ENCODE measurements at places on chromosomes 2 and 18.

DNA sequence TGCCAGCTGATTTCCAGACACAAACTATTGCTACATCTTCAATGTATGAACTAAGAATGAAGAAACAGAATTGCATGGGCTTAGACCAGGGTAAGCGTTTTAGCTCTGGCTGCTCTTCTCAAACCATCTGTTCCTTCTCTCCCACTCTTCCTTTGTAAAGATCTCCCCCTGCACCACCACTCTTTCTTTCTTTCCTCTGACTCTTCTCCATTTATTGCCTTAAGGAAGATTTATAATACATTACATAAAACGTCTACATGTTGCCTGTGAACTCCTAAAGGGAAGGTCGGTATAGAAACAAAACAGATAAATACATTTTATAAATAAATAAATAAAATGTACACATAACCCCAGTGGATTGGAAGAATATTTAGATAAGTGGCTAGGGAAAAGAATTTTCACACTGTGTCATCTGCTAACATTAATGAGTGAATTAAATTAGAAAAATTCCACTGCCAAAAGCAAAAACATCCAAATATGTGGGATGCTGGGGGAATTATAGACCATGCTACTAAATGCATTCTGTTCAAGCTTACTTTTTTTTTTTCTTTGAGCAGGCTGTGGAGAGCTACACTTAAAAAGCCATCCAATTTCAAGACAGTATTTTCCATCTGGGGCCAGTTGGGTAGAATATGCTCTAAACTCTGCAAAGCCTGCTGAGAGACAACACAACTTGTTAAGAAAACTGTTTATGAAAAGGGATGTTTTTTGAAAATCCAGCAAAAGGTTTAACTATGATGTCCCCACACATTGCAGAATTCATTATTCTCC, 41.5 kb downstream of the NCKAP5 start:
- peak; percentile 28 for DNase-seq

- DNase-seq, result no peak
Measured at GRCh38 chr2:240964704-240965295, 33.6 kb upstream of the SNED1 start.

- DNase-seq, result no peak
Measured at GRCh38 chr2:105361102-105361889, 24.0 kb downstream of the C2orf49 start.

DNA sequence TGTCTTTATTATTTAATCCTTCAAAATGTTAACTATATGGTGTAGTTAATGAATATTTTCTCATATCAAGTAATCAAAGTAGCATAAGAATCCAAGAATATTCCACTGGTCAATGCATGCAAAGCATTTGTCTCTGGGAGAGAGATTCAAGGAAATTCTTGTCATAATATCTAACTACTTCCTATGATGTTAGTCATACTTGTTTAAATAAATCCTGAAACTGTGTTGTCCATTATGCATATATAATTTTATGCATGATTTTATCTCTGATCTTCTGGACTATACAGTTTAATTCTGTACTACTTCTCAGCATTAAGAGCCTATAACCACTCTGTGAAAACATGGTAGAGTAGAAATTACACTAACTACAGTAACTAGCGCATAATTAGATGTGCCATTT, 388.3 kb downstream of the NR4A2 start:
- no peak for DNase-seq

- DNase-seq, result no peak
Measured at GRCh38 chr18:43367895-43368294, 90.6 kb upstream of the SYT4 start.

DNA sequence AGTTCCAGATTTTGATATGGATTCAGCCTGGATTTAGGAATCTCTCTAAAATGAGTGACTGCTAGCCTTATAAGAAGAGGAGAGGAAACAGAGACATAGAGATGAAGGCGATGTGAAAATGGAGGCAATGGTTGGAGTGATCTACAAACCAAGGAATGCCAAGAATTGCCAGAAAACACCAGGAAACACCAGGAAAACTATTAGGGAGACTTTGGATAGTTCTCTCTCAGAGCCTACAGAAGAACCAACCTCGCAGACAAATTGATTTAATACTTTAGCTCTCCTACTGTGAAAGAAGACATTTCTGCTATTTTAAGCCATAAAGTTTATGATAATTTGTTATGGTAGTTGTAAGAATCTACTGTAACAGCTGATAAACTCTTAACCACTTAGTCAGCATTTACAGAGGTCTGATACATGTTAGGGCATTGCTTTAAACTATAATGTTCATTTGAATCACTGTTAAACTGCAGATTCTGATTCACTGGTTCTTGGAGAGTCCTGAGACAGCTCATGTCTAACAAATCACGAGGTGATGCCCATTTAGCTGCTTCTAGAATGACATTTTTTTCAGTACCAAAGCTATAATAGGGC, 1702.6 kb upstream of the LRRTM1 start:
- no peak for DNase-seq

GRCh38 chr2:57488061-57488460, 558.5 kb upstream of the VRK2 start:
- no peak for DNase-seq

- no peak for DNase-seq
Measured at GRCh38 chr2:240556553-240557100, 1.2 kb downstream of the ANKMY1 start.

GRCh38 chr2:217804338-217804737, 198.5 kb downstream of the TNS1 start:
- no peak for DNase-seq

- DNase-seq, result no peak
Measured at GRCh38 chr2:36394804-36395203, 39.2 kb downstream of the CRIM1 start.

- no peak for DNase-seq
Measured at GRCh38 chr2:213288913-213289700, 4.8 kb downstream of the SPAG16 start.

DNA sequence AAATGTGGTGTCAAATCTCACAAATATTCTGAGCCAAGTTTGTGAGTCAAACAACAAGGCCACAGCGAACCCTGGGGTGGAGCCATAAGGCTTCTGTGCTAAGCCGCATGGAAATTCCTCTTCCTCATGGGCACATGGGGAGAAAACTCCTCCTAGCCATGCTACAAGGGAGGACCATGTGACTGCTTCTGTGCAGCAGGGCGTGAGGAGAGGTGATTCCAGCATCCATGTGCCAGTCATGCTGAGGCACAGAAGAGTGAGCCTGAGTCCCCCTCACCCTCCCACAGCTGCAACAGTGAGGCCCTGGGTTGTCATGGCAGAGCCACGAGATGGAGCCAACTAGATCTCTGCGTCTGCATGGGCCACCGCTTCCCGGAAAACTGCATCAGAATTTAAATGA, 488.8 kb upstream of the RAB6C start:
- DNase-seq, result no peak

DNA sequence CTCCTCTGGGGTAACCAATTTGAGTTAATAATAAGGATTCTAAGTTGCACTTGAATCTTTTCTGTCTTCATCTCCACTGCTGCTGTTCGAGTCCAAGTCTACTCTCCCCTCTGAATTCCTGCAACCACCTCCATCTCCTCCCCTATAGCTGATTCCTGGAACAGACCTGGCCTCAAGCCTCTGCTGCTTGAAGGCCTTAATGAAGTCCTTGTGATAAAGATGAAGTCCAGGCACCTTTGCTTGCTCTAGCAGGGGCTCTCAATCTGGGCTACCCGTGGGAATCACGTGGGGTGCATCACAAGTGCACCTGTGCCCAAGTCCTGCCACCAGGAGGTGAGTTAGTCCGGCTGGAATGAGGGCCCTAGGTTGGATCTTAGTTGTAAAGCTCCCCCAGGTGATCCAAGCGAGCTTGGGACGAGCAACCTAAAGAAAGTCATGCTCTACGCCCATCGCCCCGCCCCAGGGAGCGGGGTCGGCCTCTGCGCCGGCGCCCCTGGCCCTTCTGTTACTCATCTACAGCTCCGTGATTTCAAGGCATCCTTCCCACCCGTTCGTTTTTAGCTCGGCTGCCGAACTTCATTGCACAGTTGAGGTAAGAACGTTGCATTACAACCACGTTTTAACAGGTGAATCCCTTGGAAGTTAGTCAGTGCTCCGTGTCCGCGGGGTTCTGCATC, 905 bp upstream of the IAH1 start:
- no peak for DNase-seq

DNA sequence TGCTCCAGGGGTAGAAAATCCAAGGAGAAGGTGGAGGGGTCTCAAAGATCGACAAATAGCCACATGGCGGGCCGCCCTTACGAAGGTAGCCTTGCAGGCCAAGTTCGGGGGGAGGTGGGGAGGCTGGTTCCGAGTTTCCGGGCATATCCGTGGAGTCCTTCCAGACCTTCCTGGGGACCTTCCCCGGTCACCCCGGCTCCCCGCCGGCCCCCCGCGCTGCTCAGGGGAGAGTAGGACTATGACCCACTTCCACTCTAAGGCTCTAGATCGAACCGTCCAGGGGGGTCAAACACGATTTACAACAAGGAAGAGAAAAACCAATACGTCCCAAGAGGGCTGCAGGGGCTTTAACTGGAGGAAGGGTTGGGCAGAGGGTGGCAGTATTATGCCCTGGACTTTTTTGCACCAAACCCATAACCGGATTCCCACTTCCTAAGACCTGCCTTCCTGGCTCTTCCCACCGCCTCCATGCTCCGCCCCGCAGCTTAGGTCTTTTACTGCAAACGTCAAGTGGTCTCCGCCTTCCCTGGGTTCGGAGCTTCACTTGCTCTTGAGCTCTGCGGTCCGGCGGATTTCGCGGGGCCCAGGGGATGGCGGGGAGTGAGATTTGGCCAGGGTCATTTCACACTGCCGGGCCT, 779 bp upstream of the LYPD6 start:
- peak; percentile 64 for DNase-seq
